ENCODE measurements at places on chromosomes 1 and 21.

GRCh38 chr1:165063181-165063965 lies 293.1 kb downstream of the LMX1A start:
- DNase-seq: no peak

DNA sequence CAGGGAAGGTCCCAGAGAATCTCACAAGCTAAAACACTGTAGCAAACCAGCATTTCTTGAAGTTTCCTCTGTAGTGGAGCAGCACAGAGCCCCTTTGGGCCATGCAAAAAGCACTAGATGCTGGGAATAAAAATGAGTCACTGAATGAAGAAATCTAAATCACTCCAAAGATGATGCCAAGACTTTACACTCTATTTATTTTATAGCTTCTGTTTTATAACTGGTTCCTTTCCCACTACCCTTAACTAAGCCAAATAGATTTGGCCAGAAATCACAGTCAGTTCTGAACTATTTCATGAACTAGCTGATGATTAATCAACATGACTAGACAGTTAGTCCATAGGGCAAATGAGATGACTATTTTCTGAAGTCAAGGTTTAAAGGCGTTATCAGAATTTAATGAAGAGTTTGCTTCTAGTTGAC lies 89.5 kb downstream of the SCMH1 start:
- no peak for DNase-seq

GRCh38 chr21:16305686-16306085 lies 575.9 kb downstream of the USP25 start:
- no peak for DNase-seq

GRCh38 chr1:35936838-35937237 lies 5.9 kb downstream of the AGO3 start:
- DNase-seq: no peak

- no peak for DNase-seq
Observed at GRCh38 chr1:167083871-167084270, 6.3 kb downstream of the GPA33 start.

GRCh38 chr1:36014722-36015220 lies 69.1 kb upstream of the TEKT2 start:
- DNase-seq: no peak

- no peak for DNase-seq
Observed at GRCh38 chr1:213693864-213694263, 293.9 kb upstream of the PROX1 start.

- DNase-seq: no peak
Observed at GRCh38 chr1:37392051-37392450, 82.3 kb upstream of the ZC3H12A start.

GRCh38 chr1:67561704-67562113 lies 123.3 kb upstream of the GADD45A start:
- peak; percentile 93 for DNase-seq
